ENCODE measurements at places on chromosomes 1 and 21.

GRCh38 chr1:105102371-105102770 is 1352.7 kb downstream of the AMY1C start:
- DNase-seq, result no peak

DNA sequence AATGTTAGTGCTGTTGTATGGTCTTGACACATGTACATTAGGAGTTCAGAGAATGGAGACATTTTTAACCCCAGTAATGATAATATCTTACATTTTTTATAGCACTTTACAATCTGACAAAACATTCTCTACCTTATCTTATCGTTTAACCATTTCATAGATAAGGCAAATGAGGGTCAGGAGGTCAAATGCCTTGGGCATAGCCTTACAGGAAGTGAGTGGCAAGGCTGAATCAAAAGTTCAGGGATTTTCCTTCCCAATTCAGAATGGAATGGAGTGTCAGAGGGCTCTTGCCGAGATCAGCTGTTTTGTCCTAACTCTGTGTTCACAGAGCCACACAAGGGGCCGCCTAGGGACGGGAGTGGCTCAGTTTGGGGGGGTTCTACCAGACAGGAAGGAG is 57.6 kb upstream of the AK4 start:
- DNase-seq, result no peak

DNA sequence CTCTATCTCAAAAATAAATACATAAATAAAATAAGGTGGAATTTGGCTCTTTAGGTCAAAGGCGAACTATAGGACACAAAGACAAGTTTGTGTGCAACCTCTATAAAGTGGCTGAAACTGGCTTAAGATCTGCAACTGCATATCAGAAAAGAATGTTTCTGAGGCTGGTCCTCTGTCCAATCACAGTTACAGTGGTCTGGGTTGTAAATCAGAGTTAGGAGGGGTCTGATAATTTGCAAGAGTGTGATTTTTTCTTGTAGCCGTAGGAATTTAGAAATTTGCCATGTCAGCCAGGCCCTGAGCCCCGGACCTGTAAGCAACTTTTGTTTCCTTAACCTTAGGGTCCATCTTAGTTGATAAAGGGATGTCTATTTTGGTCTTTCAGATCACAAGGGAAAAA is 27.8 kb downstream of the CMPK1 start:
- no peak for DNase-seq

GRCh38 chr1:242585616-242586359 is 61.3 kb upstream of the PLD5 start:
- no peak for DNase-seq

DNA sequence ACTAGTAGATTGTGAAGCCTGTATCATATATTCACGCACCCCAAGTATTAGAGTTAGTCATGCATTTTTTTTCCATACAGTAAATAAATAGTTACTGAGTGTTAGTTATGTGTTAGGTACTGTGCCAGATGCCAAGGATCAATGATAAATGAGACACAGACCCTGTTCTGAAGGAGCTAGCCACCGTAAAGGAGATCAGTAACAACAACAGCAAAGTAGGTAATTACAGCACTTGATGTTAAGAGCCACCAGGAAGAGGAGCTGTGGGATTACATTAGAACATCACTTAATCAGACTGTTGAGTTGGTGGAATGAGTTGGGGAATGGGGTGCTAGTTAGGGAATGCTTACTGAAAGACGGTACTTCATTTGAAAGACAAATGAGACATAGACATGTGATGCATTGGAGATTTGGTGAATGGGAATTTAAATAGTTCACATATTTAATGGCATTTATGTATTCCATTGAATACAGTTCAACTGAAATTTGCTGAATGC is 21.0 kb downstream of the PRKAA2 start:
- DNase-seq, result peak; percentile 48

GRCh38 chr1:91937613-91938012 is 11.6 kb upstream of the BRDT start:
- no peak for DNase-seq

DNA sequence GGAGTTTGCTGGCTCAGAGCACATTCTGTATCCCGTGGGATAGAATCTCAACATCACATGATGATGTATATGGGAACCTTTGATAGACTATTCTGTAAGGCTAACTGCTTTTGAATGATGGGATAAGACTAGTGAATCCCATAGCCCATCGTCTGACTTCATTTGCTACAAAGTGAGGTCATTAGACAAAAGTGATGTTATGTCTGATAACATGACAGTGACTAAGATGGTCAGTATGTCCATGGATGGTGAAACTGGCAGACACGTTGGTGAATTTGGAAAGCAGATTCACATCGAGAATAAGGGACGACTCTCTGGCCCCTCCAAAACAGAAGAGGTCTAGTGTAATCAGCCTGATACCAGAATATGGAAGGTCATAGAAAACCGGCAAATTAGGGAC is 108.4 kb downstream of the HHAT start:
- no peak for DNase-seq

DNA sequence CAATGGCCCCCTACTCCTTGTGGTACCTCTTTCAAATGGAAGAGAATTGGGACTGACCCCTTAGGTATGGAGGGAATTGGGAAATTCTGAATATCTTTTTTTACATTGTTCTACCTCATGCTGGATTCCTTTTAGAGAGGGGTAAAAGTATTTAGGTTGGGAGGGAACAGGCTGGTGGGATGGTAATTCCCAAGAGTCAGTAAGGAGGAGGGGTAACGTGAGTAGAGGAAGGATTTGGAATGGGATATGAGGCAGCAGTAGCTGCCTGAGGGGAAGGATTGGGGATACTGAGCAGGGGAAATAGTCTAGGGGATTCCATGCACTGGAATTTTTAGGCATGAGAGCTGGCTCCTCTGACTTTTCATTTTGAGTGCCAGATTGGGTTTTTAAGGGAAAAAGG is 3.8 kb upstream of the AADACL3 start:
- no peak for DNase-seq

DNA sequence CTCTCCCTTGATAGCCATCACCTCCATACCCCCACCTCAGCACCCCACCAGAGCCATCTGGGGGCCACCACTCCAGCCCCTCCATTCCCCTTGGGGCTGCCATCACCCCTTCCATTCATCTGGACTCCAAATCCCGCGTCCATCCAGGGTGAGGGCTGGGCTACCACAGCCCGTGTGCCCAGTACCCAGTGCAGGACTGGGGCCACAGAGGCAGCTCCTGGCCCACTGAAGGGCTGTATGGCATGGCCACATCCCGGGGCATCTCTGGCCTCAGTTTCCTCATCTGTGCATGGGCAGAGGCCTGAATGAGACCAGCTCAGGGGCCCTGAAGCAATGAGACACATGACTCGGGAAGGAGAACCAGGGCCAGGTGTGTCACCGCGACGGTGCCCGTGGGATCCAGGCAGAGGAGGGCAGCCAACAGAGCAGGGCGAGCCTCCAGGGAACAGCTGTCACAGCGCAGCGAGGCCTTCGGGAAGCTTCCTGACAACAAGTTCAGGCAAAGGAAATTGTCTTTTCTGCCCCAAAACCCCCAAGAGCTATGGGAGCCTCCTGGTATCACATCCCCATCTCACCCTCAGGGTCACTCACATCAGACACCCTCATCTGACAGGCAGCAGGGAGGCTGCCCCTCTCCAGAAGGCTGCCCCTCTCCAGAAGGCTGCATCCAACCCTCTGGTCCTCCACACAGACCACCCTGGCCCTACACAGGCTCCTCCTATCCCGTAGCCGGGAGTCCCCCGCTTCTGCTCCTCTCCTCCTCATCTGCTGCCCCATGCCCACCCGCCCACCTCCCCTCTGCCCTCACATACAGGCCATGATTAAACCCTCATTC is 76.3 kb downstream of the MEGF6 start:
- DNase-seq, result no peak

DNA sequence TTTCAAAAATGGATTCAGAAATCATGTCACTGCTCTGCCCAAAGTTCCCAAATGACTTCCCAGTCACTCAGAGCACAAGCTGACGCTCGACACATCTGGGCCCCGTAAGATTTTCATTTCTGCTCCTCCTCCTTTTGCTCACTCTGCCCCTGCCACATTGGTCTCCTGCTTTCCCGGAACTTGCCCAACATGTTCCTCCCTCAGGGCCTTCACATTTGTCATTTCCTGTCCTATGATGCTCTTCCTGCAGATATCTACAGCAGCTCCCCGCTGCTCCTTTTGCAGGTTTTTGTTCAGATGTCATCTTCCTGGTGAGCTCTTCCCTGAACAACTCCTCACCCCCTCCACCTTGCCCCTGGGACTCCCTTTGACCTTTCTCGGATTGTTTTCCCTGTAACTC is 58.5 kb upstream of the IVNS1ABP start:
- DNase-seq, result no peak

DNA sequence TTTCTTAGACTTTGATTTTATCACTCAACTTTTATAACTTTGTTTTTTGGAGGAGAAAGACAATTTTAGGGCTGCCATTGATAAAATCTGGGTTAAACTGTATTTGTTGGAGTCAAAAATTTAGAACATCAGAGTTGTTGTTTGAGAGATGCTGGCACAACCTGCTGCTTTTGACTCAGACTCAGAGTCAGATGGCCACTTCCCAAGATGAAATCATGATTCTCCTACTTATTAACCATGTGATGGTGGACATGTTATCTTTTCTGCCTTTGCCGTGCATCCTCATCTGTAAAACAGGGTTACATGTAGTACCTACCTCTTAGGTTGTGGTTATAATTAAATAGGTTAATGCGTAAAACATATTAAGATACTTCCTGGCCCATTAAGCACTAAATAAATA is 71.2 kb downstream of the PLA2G4A start:
- DNase-seq, result no peak

DNA sequence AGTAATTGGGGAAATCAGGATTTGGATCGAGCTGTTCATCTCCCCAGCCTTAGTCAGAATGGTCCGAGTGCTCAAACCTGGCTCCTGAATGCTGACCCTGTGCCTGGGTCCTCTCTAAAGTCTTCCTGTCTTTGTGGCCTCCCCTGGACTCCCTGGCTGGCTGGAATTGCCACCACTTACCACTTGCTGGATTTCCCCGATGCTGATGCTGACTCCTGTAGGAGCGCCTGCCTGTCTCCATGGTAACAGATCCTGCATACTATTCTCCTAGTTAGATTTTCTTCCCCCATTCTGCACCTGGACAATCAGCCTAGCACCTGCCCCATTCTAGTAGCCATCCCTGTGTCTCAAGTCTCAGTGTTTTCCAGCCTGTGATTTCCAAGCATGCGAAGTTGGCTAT is 382.2 kb upstream of the ESRRG start:
- no peak for DNase-seq

- no peak for DNase-seq
These were observed 79.2 kb downstream of the RNF220 start for GRCh38 chr1:44484155-44484688.

GRCh38 chr1:160776178-160776577 is 19.8 kb upstream of the LY9 start:
- DNase-seq, result no peak

DNA sequence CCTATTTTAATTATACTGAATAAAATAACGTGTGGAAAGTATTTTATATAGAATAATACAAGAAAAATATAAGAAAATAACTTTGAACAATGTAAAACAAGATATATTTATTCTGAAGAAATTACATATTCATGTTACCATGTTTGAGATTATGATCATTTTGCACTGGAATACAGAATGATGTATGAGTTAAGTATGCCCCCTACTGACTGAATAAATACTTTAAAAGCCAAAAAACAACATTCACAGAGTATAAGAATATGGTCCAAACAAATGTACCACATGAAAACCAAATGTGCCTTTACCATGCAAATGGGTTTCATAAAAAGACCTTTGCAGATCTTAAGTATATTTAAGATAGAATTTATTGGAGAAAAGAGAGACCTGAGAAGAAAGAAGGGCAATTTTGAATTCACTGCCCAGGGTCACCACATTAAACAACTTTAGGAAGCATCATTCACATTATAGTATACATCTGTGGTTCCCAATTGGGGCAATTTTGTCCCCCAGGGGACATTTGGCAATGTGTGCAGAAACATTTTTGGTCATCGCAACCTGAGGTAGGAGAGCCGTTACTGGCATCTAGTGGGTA is 136.6 kb upstream of the GFI1 start:
- no peak for DNase-seq

DNA sequence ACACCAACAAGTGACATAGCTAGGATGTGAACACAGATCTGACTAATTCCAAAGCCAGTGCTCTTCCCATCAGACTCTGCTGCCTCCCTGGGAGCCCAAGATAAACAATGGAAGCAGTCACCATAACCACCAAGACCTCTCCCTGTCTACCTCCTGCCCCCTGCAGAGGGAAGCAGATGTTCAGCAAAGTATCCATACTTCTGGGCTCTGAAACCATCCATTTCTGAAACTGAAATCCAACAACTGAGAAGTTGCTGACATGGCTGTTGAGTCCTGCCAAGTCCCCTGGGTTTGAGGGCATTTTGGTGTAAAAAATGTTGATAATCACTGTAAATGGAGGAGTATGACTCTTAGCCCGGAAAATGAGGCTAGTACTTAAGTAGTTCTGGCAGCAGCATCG is 102.1 kb downstream of the TYW3 start:
- no peak for DNase-seq

DNA sequence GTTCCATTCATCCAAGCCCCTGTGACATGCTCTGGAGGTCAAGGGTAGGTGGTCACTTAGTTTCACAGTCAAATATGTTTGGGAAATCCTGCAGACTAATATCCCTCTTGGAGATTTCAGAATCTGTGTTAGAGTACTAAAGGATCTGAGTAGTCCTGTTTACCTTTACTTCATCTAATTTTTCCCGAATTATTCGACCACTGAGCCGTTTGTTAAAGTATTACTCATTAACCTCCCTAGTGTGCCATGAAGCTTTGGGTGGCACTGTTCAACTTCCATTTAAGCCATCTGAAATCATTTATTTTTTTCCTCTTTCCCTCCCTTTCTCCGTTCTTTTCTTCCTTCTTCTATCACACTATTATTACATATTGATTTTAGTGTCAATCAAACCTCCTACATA is 109.9 kb downstream of the NGF start:
- DNase-seq, result no peak

- DNase-seq, result no peak
These were observed 97.4 kb upstream of the SGIP1 start for GRCh38 chr1:66436378-66437135.

DNA sequence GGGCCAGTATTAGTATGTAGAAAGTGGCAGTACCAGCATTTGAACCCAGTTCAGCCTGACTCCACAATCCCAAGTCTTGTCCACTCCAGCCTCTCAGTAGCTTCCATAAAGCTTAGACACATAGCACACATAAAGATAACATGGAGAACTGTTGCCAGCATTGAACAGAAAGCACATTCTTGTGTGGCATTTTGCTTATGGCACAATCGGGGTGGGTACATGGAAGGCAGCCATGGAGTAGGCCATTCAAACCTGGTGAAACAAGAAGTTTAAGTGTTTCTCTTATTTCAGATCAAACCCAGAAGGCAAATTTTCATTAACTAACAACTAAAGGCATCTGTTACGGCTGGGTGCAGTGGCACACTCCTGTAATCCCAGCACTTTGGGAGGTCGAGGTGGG is 102.7 kb downstream of the HIVEP3 start:
- DNase-seq, result no peak

- no peak for DNase-seq
These were observed 140.6 kb upstream of the HMGB4 start for GRCh38 chr1:33723251-33723650.

GRCh38 chr1:240508950-240509349 is 103.0 kb downstream of the GREM2 start:
- no peak for DNase-seq

- DNase-seq, result no peak
These were observed 17.4 kb downstream of the TNFRSF1B start for GRCh38 chr1:12184008-12184681.

GRCh38 chr1:121483961-121484424 is 299.2 kb downstream of the SRGAP2C start:
- no peak for DNase-seq

All from NCI-H2227 treated with DMSO at 0.1 percent for 48 hours (cell line).